ENCODE measurements at places on chromosomes 2 and 18. TPM values are rescaled to one million over a fixed set of nuclear protein-coding genes. Genes with fewer than 3 reads are reported as not detected.
A peak's percentile ranks its signal among the peaks of the same experiment; 100 is the strongest.

The UGT1A8 gene
- not detected for total RNA-seq

The ITGB6 gene
- not detected for total RNA-seq

The PARD3B gene
- total RNA-seq = 30.9 TPM

The SEPTIN10 gene
- 105 TPM for total RNA-seq

- H3K36me3 ChIP-seq = no peaks in the 10 kb centered on the region
- no peak overlapping the region for H3K27ac ChIP-seq
- H3K4me3 ChIP-seq = no peak overlapping the region
- H3K27me3 ChIP-seq = peaks cover 1% of the 10 kb centered on the region
These were observed 42.3 kb downstream of the PLB1 start for GRCh38 chr2:28538134-28538533.

GRCh38 chr18:27136208-27136535 lies 48.9 kb downstream of the CHST9 start:
- H3K4me3 ChIP-seq = no peak overlapping the region
- H3K27me3 ChIP-seq = no peaks in the 10 kb centered on the region
- DNase-seq = no peak
- H3K4me1 ChIP-seq = no peaks in the 10 kb centered on the region
- no peaks in the 10 kb centered on the region for H3K36me3 ChIP-seq

- H3K27me3 ChIP-seq = no peaks in the 10 kb centered on the region
- no peak overlapping the region for H3K4me3 ChIP-seq
- no peak for DNase-seq
- no peaks in the 10 kb centered on the region for H3K36me3 ChIP-seq
- H3K4me1 ChIP-seq = no peaks in the 10 kb centered on the region
- no peak overlapping the region for H3K27ac ChIP-seq
These were observed 17.6 kb downstream of the PTPRM start for GRCh38 chr18:7584646-7585275.

DNA sequence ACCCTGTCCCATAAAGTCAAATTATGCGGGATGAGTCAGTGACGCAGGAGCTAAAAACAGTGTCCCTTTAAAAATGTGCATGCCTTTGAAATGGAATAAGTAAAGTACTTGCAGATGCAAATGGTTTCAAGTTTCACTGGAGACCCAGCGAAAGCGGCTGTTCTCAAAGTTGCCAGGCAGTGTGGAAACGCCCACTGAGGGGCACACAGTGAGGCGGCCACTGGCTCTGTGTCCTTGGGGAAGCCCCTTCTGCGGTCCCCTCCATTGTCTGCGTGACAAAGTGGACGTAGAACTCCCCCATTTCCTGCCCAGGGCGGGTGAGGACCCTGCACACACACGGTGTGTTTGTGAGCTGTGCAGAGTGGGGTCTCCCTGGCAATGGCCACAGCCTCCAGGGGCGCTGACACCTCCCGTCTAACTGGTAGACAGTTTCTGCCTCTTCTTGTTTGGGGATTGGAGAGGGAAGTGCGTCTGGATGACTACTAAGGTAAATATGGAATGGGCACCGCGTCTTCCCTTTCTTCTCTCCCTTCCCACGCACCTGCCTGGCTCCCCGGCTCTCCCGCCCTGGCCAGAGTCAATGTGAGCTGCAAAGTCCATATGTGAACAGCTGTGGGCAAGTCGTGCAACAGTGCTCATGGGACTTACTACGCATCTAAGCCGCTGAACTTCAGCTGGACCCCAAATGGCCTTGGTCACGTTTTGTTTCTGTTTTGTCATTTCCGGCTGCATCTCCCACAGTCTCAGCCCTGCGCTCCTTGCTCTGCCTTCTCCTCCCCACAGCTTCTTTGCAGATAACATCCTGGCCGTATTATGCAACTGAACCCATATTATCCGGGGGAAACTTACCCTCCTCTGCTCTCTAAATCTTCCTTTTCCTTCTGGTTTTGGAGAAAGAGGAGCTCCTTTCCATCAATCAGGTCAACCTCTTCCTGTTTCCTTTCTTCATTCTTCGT lies 33.7 kb upstream of the ZNF516 start:
- peaks cover 30% of the 10 kb centered on the region for H3K27me3 ChIP-seq
- H3K36me3 ChIP-seq = no peaks in the 10 kb centered on the region
- no peak overlapping the region for H3K4me3 ChIP-seq
- H3K27ac ChIP-seq = no peak overlapping the region

DNA sequence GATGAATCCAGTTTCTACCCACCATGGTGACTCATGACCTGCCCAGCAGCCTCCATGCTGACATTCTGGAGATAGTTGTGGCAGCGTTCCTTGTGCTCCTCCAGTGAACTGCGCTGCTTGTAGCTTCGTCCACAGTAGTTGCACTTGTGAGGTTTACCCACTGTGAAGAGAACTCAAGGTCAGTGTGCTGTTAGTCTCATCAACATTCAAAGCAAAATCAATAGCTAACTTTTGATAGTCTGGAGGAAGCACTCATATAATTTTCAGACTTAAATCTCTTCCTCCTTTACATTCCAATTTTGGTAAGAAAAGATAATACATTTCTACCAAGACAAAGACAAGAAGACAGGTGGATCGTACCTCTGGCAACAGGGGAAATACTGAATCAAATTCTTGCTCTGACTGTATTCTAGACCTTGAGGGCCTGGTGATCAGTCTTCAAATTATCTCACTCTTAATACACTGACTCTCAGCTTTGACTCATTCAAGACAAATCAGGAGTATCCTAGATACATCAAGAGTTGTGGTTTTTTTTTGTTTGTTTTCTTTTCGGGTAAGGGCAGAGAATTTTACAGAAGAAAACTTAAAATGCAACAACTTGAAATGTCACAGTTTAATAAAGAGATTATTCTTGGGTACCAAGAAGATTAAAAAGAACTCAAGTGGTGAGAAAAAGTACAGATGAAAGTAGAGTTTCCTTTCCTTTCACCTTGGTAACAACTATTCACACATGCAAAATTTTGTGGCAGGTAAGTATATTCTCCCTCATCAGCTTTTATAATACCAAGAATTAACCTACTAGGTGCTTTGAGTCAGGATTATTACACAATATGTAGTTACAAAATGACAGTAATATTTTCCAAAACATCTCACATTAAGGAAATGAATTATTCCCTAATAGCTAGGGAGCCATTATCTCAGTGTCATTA lies 129.2 kb downstream of the IKZF2 start:
- H3K27ac ChIP-seq = no peak overlapping the region
- no peaks in the 10 kb centered on the region for H3K4me1 ChIP-seq
- no peak overlapping the region for H3K4me3 ChIP-seq
- DNase-seq = no peak
- H3K27me3 ChIP-seq = no peaks in the 10 kb centered on the region

GRCh38 chr2:74290466-74291217 lies 52.6 kb downstream of the SLC4A5 start:
- H3K27ac ChIP-seq = no peak overlapping the region
- H3K4me1 ChIP-seq = no peaks in the 10 kb centered on the region
- H3K27me3 ChIP-seq = peaks cover 4% of the 10 kb centered on the region

- no peaks in the 10 kb centered on the region for H3K36me3 ChIP-seq
- DNase-seq = peak; percentile 62
- no peak overlapping the region for H3K4me3 ChIP-seq
- peak overlapping the region; percentile 85 for H3K27ac ChIP-seq
- peaks cover 54% of the 10 kb centered on the region for H3K4me1 ChIP-seq
These were observed 50.5 kb downstream of the DYSF start for GRCh38 chr2:71503837-71504236.

GRCh38 chr2:105641389-105641811 lies 103.3 kb upstream of the NCK2 start:
- DNase-seq = no peak
- H3K27me3 ChIP-seq = no peaks in the 10 kb centered on the region
- H3K4me1 ChIP-seq = no peaks in the 10 kb centered on the region
- H3K36me3 ChIP-seq = no peaks in the 10 kb centered on the region

DNA sequence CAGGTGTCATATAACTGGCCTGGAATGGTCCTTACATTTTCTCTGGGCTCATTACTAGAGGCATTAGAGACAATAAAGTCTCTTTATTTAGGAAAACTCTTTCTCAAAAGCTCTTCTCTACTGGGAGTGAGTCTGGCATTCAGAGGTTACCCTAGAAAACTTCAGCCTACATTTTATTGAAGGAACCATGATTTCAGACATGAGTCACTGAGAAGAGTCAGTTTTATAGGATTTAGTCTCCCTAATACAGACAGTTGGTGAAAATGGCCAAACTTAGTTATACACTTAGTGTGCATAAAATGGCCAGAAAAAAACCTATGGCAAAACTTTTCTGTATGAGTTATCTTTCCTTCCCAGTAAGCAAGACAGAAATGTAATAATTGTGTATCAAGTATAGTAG lies 689.4 kb downstream of the ZEB2 start:
- DNase-seq = no peak
- H3K4me1 ChIP-seq = no peaks in the 10 kb centered on the region
- H3K27ac ChIP-seq = no peak overlapping the region
- H3K4me3 ChIP-seq = no peak overlapping the region
- no peaks in the 10 kb centered on the region for H3K27me3 ChIP-seq

- H3K27ac ChIP-seq = no peak overlapping the region
- no peak for DNase-seq
- no peak overlapping the region for H3K4me3 ChIP-seq
- H3K27me3 ChIP-seq = no peaks in the 10 kb centered on the region
- no peaks in the 10 kb centered on the region for H3K4me1 ChIP-seq
These were observed 288.5 kb downstream of the NAPG start for GRCh38 chr18:10814336-10814735.

DNA sequence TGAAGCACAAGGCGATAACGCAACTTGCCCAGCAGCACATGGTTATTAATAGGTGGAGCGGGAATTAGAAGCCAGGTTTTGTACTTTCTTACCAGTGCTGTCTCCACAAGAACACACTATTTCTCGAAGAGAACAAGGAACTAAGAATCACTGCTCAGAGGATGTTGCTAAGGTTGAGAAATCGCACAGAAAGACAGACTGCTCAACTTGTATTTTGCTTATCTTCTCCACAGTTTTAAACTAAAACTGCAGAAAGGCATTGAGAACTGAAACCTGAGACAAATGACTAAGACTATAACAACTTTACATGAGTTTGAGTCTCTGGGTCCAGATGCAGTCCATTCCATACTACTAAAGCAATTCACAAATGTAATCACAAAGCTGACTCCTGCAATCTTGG lies 6.2 kb downstream of the PRKD3 start:
- no peak overlapping the region for H3K4me3 ChIP-seq
- DNase-seq = no peak
- no peaks in the 10 kb centered on the region for H3K27me3 ChIP-seq
- peaks cover 5% of the 10 kb centered on the region for H3K36me3 ChIP-seq

GRCh38 chr18:3599195-3599594 lies 149.2 kb downstream of the TGIF1 start:
- no peak overlapping the region for H3K27ac ChIP-seq
- H3K4me1 ChIP-seq = peaks cover 58% of the 10 kb centered on the region
- no peak for DNase-seq
- no peaks in the 10 kb centered on the region for H3K36me3 ChIP-seq
- H3K4me3 ChIP-seq = no peak overlapping the region

DNA sequence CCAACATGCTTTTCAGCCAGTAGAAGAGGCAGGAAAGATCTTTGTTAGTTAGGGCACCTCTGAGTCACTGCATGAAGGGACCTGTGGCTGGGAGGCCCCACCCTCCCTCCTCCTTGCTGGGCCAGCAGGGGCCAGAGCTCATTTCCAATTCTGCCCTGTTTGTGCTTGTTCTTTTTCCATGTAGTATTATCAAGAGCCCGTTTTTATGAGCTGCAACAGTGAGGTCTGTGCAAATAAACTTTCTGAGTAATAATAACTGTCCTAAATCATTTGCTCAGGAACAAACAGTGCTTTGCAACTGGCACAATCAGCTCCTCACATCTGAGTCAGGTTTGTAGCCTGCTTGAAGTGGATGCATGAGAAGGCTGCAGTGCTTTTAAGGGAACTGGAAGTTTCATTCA lies 128.0 kb downstream of the ARL4C start:
- H3K4me3 ChIP-seq = no peak overlapping the region
- H3K27me3 ChIP-seq = peaks cover 4% of the 10 kb centered on the region
- no peaks in the 10 kb centered on the region for H3K4me1 ChIP-seq
- no peaks in the 10 kb centered on the region for H3K36me3 ChIP-seq
- H3K27ac ChIP-seq = no peak overlapping the region

DNA sequence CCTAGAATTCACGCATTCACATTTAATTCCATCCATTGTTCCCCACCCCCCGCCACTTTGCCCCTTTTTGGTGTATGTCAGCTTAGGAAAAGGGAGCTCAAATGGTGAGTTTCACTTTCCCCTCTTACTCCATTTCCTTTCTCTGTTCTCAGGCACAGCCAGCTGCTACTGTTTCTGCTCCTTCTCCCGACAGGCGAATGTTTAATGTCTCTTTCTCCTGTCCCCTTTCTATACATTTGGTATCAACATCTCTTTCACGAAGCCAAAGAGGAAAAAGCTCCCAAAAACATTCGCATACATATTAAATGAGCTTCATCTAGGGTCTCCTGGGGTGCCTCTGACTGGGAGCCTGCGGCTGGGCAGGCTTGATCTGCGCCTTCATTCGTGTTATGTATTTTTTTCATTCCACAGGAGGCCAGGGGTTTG lies 124.2 kb upstream of the SATB2 start:
- no peak overlapping the region for H3K27ac ChIP-seq
- H3K27me3 ChIP-seq = no peaks in the 10 kb centered on the region
- no peaks in the 10 kb centered on the region for H3K36me3 ChIP-seq
- DNase-seq = peak; percentile 19
